Bronchus fibroblast of lung (primary cell): ENCODE measurements at places on chromosomes 7 and 10. TPM values are rescaled to one million over a fixed set of nuclear protein-coding genes. Genes with fewer than 3 reads are reported as not detected.

The A1CF gene
- total RNA-seq = not detected in 2 replicates

The ADGRA1 gene
- total RNA-seq = not detected in 2 replicates

The MOGAT3 gene
- total RNA-seq = not detected in 2 replicates

The TMEM270 gene
- not detected in 2 replicates for total RNA-seq

The KEL gene
- under 0.01 TPM in 1 of 2 replicates, not detected in the other for total RNA-seq

The GPR15LG gene
- total RNA-seq = not detected in 2 replicates

The BLNK gene
- 0.15 and 0.50 TPM in 2 replicates for total RNA-seq

The SSC4D gene
- 0.45 and 0.67 TPM in 2 replicates for total RNA-seq

The EGR2 gene
- not detected in 2 replicates for total RNA-seq

The TMEM236 gene
- total RNA-seq = not detected in 2 replicates

The TNPO3 gene
- 40.4 and 43.5 TPM in 2 replicates for total RNA-seq

The GBF1 gene
- total RNA-seq = 40.1 and 40.2 TPM in 2 replicates

The TYW1 gene
- total RNA-seq = 11.3 and 12.6 TPM in 2 replicates

The KIFBP gene
- total RNA-seq = 40.0 and 41.7 TPM in 2 replicates

The GATA3 gene
- not detected in 2 replicates for total RNA-seq

The CTAGE8 gene
- not detected in 2 replicates for total RNA-seq

The ZNF425 gene
- 1.0 and 1.3 TPM in 2 replicates for total RNA-seq

The CPN1 gene
- total RNA-seq = not detected in 2 replicates

The DENND10 gene
- 43.1 and 43.5 TPM in 2 replicates for total RNA-seq

The LIPJ gene
- not detected in 2 replicates for total RNA-seq

The CPXM2 gene
- total RNA-seq = 0.34 and 0.45 TPM in 2 replicates

The KCNIP2 gene
- total RNA-seq = under 0.01 and 0.17 TPM in 2 replicates

The RASA4 gene
- total RNA-seq = 1.3 and 2.4 TPM in 2 replicates

The GNA12 gene
- total RNA-seq = 27.9 and 29.3 TPM in 2 replicates

The NXPH1 gene
- not detected in 2 replicates for total RNA-seq

The HMX2 gene
- not detected in 2 replicates for total RNA-seq

The NUTM2B gene
- total RNA-seq = 0.50 and 0.89 TPM in 2 replicates

The FOXP2 gene
- total RNA-seq = 1.8 and 1.9 TPM in 2 replicates

The ADRB1 gene
- total RNA-seq = under 0.01 and 0.17 TPM in 2 replicates

The ITPRID1 gene
- total RNA-seq = not detected in 2 replicates

The DPP6 gene
- not detected in 2 replicates for total RNA-seq

The VSTM4 gene
- 0.34 and 0.74 TPM in 2 replicates for total RNA-seq

The SCIN gene
- not detected in 2 replicates for total RNA-seq

The CCL26 gene
- 1.7 and 1.9 TPM in 2 replicates for total RNA-seq

The POLR2J2 gene
- 0.17 and 0.30 TPM in 2 replicates for total RNA-seq

The JAKMIP3 gene
- under 0.01 TPM in 2 replicates for total RNA-seq

The SLC25A28 gene
- 4.0 and 7.1 TPM in 2 replicates for total RNA-seq

The GIMAP6 gene
- total RNA-seq = not detected in 2 replicates

The HK1 gene
- total RNA-seq = 72.8 and 76.4 TPM in 2 replicates

The ADRA2A gene
- total RNA-seq = not detected in 2 replicates

The UCMA gene
- not detected in 2 replicates for total RNA-seq

The TRIL gene
- total RNA-seq = 0.45 and 0.84 TPM in 2 replicates

The HOXA3 gene
- total RNA-seq = 1.3 and 2.9 TPM in 2 replicates

The ZNF467 gene
- total RNA-seq = 1.5 TPM in 2 replicates

The FAM107B gene
- total RNA-seq = 10.8 and 11.3 TPM in 2 replicates
